ENCODE measurements at places on chromosomes 1 and 21.

DNA sequence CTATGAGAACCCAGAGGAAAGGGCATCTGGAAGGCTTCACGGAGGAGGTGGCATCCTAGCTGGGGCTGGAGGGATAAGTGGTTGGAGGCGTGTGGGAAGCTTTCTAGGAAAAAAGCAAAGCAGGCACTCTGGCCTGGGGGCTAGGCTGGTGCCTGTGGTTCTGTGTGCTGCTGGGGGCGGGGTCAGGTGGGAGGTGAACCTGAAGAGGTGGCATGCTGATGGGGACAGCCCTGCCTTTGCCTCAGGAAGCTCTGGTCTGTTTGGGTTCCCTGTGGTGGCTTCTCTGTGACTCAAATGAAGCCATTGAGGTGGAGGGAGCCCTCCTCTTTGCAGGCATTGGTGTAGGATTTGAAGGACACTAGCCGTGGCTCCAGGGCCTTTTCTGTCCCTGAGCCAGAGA is 221.6 kb upstream of the POU3F1 start:
- DNase-seq = no peak

DNA sequence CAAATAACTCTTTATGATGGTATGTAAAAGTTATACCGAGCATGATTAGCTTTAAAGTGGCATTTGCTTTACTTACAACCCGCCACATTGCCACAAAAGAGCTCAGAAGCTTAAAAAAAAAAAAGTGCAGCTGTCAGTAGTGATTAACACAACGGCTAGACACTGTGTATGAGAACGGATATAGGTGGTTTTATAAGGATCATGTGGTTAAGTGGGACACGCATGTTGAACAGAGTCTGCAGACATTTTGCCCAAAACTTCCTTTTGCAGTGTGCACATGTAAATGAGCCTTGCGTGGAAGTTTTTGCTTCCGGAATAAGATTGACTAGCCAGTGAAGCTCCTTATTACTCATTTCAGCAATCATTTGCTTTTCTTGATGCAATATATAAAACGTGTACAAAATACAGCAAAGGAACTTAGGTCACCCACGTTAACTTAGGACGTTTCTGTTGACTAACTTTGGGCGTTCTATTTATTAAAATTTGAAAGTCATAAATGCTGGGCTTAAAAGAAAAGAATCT is 58.7 kb upstream of the RGS1 start:
- DNase-seq = no peak

- no peak for DNase-seq
These were observed 6.5 kb upstream of the ITGB2 start for GRCh38 chr21:44927259-44927586.

DNA sequence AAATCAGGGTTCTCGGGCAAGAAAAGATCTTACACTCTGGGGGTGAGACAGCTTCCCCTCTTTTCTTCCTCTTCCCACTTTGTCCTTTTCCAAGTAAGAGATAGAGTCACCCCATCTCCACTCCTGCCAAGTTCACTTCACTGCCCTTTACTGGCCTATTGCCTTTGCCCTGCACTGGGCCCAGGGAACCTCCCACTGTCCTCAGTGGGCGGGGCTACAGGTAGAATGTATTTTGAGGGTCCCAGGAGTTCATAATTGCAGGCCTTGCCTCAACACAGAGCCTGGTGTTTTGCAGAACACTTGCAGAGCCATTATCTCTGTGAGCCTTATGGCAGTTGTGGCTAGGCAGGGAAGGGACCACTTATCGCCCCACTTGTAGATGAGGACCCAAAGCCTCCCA is 3.3 kb downstream of the AMPD2 start:
- no peak for DNase-seq

GRCh38 chr1:147384804-147385203 is 142.3 kb downstream of the CHD1L start:
- DNase-seq = no peak

DNA sequence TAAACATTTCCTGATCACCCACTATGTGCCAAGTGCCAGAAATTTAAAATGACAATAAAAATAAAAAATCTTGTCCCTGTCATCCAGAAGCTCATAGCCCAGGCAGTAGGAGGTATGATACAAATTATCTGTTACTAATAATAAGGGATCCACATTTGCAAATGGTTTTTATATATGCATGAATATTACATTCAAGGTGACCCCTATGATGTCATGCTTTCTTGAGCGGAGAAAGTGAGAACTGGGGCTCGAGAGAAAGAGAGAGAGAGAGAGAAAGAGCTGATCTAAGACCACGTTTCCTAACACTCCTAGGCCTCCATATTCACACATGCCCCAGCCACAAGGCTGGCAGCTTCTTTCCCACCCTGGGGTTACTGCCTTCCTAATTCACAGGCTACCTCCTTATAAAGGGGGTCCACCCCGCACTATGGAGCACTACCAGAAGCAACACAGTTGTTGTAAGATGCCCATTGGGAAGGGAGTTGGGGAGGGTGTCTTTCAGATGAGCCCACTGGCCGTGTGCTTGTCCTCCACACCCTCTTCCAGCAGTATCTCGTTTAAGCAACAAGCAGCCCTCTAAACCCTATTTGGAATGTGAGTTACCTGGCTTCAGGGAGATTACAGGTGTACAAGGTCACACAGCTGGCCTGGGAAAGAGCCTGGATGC is 28.8 kb upstream of the LRRN2 start:
- DNase-seq = no peak

- DNase-seq = peak; percentile 88
These were observed 832 bp downstream of the HCN3 start for GRCh38 chr1:155277902-155278688.

- DNase-seq = no peak
These were observed 13.4 kb downstream of the BCAN start for GRCh38 chr1:156655151-156655903.

- no peak for DNase-seq
These were observed 8.1 kb downstream of the ZNF281 start for GRCh38 chr1:200401708-200402107.

- DNase-seq = no peak
These were observed 65.2 kb upstream of the EPS8L3 start for GRCh38 chr1:109828756-109829505.

DNA sequence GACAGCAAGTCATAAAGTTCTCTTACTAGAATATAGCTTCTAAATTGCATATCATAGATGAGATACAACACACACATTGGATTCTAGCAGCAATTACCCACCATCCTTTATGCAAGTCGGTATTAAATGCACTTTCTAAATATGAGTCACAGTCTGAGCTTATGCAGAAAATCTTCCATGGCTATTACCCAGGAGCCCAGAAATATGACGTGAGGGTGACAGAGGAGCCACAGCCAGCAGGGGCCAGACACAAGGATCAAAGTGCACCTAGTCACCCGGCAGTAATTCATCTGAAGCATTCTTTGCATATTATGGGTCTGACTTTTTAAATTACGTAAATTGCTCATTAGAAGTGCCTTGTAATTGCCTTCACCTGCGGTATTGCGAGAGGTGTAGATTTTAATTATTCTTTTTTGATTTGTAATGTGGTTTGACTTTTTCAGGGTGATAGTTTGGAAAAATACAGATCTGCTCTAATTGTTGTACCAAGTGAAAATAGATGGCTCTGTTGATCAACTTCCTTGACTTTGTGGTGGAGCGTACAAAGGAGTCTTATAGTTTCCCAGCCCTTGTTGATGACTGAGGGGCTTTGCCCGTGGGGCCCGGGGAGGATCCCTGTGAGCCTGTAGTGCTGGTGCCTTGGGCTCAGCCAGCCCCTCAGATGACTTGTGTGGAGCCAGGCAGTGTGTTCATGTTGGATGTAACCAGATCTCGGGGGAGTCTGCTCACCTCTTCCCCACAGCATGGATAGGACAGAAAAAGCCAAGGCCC is 470.0 kb upstream of the VAMP3 start:
- DNase-seq = no peak

DNA sequence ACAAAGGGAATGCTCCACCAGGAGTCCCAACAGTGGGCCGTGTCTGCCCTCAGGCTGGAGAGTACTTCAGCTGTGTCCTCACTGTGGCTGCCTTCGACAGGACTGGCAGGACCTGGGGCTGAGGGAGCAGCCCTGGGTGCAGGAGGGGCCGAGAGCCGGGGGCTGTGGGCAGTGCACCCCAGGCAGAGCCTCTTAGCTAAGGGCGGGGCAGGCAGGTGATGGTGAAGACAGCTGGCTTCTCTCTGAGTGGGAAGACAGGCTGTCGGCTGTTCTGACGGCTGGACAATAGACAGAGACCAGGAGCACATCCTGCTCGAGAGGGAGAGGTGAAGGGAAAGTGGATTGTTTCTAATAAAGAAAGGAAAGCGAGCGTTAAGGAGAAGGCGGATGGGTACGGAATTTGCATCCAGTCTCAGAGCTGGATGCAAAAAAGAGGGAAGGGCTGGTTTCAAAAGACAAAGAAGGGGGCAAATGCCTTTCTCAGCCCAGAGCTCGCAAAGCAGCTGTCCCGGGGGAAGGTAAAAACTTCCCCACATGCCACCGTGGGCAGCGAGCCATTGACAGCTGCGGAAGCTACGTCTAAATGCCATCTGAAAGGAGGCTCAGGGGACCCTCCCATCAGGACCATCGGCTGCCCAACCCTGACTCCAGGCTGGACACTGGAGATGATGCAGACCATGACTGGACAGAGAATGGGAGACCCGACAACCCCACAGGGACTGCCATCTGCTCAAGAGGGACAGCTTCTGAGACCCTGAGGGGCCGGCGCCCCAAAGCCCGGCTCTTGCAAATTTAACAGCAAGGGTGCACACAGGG is 92.0 kb downstream of the STUM start:
- DNase-seq = no peak
